Pons (tissue), 1 donor: ENCODE measurements at places on chromosomes 6 and 20.

- no peak for DNase-seq
These were observed 85.8 kb downstream of the CD164 start for GRCh38 chr6:109296452-109296851.

DNA sequence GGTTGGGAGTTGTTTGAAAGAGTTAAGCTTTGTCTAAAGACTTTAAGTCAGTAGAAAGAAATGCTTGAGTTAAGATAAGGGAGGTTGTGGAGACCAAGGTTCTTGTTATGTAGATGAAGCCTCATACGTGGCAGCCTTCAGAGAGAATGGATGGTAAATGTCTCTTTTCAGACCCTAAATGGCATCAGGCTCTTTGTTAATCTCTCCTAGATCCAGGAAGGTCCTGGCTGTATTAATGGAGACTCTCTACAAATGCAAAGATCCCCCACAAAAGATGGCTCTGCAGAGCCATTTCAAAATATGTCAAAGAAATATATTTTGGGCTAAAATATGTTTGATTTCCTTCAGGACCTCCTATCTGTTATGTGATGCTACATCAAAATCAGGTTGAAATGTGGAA lies 161.6 kb downstream of the ADAT2 start:
- no peak for DNase-seq

GRCh38 chr20:62486484-62486883 lies 10.7 kb upstream of the GATA5 start:
- DNase-seq = no peak

DNA sequence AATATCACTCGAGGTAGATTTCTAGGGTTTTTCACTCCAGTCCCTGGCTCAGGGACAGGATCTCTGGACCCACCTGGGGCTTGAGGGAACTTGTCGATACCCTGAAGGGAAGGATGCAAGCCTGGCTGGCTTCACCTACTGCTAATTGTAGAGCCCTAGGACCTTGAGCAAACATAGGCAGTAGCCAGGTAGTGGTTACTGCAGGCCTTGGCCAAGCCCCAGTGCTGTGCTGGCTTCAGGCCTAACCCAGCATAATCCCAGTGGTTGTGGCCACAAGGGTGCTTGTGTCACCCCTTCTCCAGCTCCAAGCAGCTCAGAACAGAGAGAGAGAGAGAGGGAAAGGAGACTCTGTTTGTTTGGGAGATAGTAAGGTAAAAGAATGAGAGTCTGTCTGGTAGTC lies 5.8 kb upstream of the MCM9 start:
- no peak for DNase-seq

DNA sequence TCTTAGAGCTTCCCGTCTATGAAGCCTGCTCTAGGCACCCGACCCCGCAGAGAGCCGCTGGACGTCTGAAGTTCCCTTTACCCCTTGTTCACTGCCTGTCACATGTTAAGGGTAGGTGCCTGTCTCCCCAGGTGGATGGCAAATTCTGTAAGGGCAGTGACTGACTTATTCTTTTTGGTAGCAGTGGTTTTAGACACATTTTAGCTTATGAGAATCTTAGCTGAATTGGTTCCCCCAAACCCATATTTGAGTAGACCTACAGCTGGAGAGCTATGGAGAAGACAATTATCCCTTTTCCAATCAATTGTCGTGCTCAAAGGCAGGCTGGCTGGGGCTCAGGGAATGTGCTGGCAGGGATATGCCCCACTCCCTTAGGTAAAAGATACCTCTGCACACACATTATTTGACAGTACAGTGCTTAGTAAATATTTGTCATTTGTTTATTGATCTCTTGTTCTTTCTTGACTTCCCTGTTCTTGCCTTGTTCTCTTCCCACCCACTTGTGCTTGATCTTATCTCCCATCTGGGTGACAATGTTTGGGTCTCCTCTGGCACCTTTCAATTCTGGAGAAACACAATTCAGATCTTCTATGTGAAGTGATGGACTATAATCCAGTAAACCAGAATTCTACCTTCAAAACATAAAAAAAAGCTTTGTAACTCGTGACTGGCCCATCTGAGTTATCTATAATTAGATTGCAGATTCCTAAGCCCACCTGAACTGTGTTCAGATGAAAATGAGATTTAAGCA lies 114.3 kb upstream of the SLC2A12 start:
- no peak for DNase-seq

DNA sequence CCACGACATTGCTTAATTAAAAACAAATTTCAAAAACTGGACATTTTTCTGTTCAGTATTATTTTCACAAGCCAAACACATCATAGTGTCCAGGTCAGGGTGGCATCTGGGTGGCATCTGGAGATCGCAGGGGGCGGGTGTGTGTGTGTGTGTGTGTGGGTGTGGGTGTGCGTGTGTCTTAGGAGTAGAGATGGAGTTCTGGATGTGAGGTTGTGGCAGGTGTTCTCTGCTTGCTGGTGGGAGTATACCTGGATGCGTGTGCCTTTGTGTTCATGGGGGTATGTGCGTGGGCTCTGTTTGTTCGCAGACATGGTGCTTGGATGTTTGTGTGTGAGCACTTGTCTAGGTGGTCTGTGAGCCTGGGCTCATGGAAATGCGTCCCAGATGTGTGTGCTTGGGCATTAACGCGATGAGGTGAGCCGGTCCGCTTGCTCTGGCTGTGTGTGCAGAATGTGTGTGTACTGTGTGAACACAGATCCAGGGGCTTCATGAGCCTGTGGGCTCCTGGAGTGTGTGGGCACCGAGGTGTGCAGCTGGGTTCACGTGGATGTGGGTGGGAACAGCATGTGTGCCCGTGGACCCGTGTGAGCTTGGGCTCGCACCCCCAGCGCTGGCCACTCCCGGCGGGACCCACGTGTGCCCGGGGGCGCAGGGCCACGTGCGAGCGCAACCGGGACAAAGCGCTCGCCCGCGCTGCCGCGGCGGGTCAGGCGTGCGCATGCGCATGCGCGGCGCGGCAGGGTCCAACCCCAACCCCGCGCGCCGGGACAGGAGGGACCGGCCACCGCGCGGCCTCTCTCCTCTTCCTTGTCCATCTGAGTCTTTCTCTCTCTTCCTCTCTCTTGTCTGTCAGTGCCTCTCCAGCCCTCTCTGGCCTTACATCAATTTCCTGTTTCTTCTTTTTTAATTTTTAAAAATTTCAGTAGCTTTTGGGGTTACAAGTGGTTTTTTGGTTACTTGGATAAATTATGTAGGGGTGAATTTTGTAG lies 60.4 kb downstream of the SRC start:
- no peak for DNase-seq

DNA sequence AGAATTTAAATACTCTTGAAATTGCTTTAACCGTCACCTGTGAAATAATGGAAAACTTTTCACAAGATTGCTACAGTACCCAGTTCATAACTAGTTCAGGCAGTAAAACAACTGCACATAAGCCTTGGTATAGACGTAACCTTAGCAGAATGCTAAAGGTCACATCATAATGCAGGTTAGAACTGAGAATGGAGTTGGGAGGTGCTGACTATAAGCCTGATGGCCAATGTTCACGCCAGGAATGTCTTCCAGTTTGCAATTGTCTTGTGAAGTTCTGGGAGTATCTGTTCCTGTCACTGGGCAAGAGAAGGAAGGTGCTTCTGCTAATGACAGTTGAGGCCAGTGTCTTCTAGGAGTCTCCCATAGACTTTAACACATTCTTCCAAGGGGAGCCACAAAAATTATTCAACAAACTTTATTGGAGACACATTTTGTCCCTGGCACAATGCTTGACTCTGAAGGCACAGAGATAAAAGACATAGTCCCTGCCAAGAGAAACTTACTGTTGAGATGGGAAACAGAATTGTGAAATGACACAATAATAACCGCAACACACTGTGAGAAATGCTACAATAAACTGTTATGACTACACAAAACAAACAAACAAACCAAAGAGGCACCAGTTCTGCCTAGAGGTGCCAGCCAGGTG lies 24.6 kb upstream of the CEP162 start:
- no peak for DNase-seq

- no peak for DNase-seq
These were observed 520.4 kb downstream of the FRK start for GRCh38 chr6:115540077-115540869.

DNA sequence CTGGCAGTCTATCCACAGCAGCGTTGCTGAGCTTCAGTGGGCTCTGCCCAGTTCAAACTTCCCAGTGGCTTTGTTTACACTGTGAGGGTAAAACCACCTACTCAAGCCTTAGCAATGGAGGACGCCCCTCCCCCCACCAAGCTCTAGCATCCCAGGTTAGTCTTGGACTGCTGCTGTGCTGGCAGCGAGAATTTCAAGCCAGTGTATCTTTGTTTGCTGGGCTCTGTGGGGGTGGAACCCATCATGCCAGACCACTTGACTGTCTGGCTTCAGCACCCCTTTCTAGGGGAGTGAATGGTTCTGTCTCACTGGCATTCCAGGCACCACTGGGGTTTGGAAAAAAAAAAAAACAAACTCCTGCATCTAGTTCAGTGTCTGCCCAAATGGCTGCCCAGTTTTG lies 249.7 kb upstream of the SYNCRIP start:
- no peak for DNase-seq

DNA sequence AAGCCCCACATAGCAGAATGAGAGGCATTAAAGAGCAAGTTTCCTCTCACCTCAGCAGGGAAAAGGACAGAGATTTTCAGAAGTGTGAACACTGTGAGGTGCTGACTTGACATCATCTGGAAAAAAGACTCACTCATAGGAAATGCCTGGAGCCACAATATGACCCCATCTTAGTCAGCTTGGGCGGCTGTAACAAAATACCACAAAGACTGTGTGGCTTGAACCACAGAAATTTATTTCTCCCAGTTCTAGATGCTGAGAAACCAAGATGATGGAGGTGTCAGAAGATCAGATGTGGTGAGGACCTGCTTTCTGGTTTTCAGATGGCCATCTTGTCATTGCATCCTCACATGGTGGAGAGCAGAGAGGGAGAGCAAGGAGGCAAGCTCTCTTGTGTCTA lies 253.1 kb downstream of the ADGB start:
- DNase-seq = no peak

GRCh38 chr6:161261816-161262215 lies 12.0 kb downstream of the AGPAT4 start:
- no peak for DNase-seq

GRCh38 chr20:3997446-3997845 lies 17.9 kb downstream of the RNF24 start:
- no peak for DNase-seq

DNA sequence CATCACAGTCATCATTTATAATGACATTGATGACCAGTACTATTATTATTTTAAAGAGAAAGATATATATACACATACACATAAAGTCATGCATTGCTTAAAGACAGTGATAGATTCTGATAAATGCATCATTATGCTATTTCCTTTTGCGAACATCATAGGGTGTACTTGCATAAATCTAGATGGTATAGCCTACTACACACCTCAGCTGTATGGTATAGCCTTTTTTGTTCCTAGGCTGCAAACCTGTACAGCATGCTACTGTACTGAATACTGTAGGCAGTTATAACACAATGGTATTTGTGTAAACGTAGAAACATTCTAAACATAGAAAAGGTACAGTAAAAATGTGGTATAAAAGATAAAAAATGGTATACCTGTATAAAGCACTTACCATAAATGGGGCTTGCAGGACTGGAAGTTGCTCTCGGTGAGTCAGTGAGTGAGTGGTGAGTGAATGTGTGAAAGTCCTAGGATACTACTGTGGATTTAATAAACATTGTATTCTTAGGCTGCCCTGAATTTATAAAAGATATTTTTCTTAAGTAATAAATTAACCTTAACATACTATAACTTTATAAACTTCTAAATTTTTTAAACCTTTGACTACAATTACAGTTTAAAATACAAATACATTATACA lies 23.9 kb downstream of the QKI start:
- DNase-seq = no peak

- DNase-seq = no peak
These were observed 468 bp downstream of the TRDN start for GRCh38 chr6:123636282-123636681.

- DNase-seq = no peak
These were observed 113.4 kb downstream of the NRN1 start for GRCh38 chr6:5893295-5893694.

DNA sequence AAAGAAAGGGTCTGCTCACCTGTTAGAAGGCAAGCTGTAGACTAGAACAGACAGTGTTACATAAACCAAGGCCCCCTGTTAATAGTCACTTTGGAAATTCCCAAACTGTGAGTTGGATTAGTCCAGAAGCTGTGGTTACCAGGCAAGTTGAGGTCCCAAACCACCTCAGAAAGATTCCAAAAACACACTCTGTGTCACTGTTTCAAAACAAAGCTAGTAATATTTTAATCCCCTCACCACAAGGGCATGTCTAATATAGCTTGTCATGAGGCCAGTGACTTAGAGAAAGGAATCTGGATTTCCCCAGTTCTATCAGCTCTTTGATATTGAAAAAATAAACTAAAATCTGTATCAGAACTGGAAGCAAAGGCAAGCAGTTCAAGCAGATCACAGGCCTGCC lies 244.6 kb downstream of the HAO1 start:
- DNase-seq = no peak

- DNase-seq = peak; percentile 17
These were observed 671.4 kb downstream of the RFPL4B start for GRCh38 chr6:113018351-113019151.

DNA sequence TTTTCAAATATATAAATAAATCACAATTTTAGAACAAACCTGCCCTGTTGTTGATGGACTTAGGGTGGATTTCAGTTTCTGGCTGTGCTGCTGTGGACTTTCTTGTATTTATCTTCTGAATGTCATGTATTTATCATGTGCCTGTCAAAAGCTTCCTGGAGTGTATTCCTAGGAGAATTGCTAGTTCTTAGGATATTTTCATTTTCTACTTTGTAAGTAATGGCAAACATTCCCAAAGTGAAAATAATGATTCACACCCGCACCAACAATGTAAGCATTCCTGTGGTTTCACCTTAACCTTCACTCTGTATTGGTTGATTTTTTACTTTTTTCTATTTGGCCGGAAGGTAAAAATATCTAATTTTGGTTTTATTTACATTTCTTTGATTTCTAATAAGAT lies 387.8 kb downstream of the SMOC2 start:
- DNase-seq = no peak

DNA sequence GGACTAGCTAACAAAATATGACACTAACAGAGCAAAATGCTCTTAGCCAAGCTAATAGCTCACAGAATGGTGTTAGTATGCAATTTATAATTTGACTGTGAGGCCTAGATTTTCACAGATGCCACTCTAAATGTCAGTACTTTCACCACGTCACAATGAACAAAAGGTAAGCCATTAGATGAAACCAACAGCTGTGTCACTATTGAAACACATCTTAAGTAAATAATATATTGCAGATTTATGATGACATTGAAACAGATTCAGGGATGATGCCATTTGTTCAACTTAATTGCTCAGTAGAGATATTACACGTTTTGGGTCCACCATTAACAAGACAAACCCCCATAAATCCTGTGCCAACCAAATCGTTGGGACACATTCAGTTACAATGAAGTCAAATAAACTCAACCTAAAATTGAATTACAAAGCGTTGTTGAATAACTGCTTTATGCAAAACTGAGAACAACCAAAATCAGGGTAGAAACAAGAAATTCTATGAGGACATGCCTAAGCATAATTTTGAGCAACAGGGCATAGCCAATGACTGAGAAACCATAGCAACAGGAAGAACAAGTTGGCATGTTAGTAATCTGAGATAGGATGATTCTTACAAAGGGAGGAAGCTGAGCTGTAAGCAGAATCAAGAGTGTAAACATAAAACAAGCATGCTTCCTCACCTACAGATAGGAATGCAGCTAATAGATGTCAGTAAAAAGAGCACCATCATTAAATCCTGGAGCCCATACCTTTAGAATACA lies 85.6 kb upstream of the KHDRBS2 start:
- no peak for DNase-seq
